Activated CD8-positive, alpha-beta memory T cell treated with anti-CD3 and anti-CD28 coated beads for 1 hour (primary cell): ENCODE measurements at places on chromosomes 12 and 14.

DNA sequence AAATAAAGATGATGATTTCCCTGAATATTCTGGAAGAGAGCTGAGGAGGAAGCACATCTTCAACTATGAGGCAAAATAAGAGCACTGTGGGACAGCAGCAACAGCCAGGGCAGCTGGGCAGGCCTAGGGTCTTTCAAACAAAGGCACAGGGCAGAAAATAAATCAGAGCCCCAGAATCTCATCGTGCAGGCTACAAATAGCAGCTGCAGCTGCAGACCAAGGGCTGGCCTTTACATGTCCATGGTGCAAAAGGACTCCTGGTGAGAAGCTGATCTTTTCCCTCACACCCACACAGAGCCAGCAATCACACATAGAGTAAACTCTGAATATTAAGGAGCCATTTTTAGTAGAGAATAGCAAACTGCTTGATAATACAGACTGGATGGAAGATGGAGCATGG is 13.6 kb upstream of the MYBPC1 start:
- no peak for DNase-seq

DNA sequence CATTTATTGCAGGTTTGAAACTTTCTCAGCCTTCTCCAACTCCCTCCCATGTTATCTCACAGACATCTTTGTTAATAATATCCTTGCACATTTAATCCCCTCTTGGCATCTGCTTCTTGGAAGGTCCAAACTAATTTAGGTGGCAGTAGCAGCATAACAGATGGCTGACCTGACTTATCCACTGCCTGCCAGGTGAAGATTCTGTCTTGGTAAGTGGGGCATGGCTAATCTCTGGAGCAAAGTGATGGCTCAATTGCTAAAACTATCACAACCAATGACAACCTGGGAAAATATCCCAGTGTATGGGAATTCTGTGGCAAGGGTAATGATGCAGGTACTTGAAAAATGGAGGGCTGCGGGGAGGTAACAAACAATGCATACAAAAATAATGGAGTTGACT is 58.2 kb upstream of the ALG10B start:
- no peak for DNase-seq

DNA sequence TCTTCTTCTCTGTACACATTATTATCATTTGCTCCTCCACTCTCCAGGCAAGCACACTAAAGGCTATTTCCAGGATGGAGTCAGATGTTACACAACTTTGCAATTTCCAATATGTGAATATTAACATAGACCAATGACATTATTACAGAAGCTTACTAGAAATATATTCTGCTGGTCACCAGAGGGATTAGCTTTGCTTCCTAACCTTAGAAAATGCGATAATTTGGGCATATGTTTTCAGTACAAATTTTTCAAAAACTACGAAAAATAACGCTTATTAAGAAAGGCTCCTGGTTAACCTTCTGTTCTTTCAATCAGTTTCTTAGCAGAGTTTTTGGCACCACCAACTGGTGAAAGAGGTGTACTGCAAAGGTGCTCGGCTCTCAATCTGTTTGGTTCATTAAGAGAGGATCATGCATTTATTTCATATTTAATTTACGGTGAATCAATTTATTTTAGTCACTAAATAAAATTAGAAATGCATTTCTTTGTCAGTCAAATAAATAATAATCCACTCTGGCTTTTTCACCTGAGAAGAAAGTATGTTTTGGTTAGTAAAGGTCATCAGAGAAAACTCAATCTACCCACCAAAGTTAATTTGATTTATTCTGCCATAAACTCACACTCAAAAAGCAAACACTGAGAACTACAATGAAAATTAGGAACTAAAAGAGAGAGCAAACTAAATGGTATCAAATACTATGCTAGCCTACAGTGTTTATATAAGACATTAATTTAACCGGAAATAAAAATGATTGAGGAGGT is 39.2 kb downstream of the EFCAB11 start:
- peak; percentile 6 for DNase-seq

- no peak for DNase-seq
Measured at GRCh38 chr12:96112733-96113132, 77.3 kb upstream of the LTA4H start.

GRCh38 chr14:39762576-39763401 is 330.6 kb upstream of the FBXO33 start:
- DNase-seq, result no peak

GRCh38 chr12:85509081-85509856 is 229.2 kb downstream of the ALX1 start:
- DNase-seq, result no peak
